Mammary epithelial cell (primary cell): ENCODE measurements at places on chromosomes 16 and 17.

DNA sequence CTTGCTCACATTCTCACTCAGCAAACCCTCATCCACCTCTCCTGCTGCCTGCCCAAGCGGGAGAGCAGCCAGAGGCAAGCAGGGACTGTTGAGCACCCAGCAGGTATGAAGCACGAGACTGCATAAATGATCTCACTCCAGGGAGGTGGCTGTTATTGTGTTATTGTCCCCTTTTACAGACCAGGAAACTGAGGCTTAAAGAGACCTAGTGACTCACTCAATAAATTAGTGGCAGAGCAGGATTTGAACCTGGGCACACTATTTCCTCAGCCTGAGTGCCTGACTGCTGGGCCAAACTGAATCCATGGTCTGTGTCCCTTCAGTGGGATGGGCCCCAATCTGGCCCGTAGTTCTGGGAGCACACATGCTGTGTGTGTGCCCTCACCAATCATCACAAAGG lies 12.3 kb upstream of the MAP2K3 start:
- DNase-seq = no peak

DNA sequence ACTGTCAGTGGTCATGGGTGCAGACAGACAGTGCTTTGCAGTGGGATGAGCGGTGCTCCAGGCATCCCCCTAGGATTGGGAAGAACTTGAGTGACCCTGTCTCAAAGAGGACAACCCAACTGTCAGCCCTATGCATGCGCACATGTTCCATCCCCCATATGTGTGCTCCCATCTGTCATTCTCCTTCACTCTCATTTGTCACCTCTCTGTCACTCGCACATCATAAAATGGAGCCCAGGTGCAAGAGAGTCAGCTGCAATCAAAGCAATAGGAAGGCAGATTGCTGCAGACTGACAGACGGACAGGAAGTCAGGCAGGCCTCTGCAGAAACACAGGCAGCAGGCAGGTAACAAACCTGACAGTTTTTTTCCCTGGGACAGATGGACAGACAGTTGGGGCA lies 101.8 kb upstream of the CCL1 start:
- DNase-seq = no peak

GRCh38 chr17:1260086-1260769 lies 10.0 kb upstream of the BHLHA9 start:
- DNase-seq = no peak

- no peak for DNase-seq
Observed at GRCh38 chr16:67249178-67250044, 632 bp downstream of the SLC9A5 start.

DNA sequence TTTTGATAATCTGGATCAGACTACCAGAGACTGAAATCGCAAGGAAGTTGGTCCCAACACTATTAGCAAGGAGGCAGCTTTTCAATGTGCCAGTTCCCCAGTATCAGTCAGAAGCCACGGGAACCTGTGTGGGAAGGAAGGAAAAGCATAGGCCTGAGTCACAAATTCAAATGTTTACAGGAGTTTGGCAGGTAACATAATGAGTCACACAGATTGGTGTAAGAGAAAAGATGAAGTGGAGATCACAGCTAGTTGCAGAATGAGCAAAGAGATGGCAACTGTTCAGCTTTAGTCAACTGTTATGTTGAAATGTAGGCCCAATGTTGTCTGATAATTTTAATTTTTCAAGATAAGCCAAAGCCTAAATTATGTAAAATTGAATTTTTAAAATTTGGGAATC lies 28.1 kb upstream of the ITGA2B start:
- peak; percentile 95 for DNase-seq

DNA sequence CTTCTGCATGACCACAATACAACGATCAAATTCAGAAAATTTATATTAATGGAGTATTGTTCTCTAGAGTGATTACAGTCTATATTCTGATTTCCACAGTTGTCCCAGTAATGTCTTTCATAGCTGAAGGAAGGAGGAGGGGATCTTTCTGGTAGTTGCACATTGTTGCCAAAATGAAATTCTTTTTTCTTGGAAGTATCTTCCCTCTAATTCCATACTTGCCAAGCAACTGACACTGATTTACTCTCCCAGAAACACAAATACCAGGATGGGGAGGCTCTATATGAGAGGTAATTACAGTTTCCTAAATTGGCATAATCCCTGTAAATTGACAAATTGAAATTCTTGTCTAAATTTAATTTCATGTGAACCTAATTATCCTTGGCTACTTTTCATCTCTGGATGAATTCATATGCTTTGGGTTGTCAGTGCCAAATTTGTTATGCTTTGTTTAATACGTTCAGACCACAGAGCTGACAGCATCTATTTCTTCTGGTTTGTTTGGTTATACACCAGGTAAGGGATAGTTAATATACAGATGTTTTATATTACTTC lies 30.0 kb downstream of the NOL11 start:
- DNase-seq = no peak

GRCh38 chr17:8537734-8538133 lies 92.8 kb downstream of the MYH10 start:
- DNase-seq = no peak

- DNase-seq = peak; percentile 32
Observed at GRCh38 chr17:8365143-8365542, 11.4 kb downstream of the KRABD2 start.

GRCh38 chr16:9966569-9967157 lies 215.6 kb downstream of the GRIN2A start:
- DNase-seq = peak; percentile 26

GRCh38 chr16:69089091-69089910 lies 16.2 kb upstream of the HAS3 start:
- DNase-seq = no peak

DNA sequence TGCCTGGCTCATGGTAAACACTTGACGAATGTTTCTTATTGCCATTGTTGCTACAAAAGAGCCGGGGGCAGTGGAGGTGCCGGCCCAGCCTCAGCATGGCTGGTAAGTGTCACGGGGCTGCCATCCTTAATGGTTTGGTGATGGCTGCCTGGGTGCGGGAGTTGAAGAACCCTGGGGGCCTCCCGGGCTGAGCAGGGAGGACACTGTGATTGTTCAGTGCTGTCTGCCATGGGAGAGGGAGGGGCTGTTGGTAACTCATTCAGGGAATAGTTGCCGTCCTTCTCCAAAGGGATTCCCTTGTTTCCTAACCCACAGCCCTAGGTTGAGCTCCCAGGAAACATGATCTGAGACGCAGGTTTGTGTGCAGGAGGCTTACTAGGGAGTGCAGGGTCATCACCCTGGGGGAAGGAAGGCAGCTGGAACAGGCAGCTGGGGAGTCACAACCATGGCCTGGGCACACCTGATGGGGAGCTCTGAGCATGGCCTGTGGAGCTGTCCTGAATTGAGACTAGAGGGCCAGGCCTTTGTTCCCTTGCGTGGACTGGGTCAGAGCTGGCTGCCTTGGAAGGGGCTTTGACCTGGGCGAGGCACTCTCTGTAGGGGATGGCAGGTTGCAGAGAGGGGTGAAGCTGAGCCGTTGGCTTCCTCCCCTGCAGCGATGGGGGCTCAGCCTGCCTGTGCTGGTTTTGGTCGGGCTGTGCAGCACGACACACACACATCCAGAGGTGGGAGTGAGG lies 85.7 kb downstream of the PLCG2 start:
- DNase-seq = no peak

- no peak for DNase-seq
Observed at GRCh38 chr16:78249056-78249455, 149.6 kb downstream of the WWOX start.

- peak; percentile 61 for DNase-seq
Observed at GRCh38 chr16:82043680-82044584, 8.9 kb downstream of the HSD17B2 start.

- DNase-seq = no peak
Observed at GRCh38 chr17:46071796-46072195, 72.7 kb downstream of the STH start.

DNA sequence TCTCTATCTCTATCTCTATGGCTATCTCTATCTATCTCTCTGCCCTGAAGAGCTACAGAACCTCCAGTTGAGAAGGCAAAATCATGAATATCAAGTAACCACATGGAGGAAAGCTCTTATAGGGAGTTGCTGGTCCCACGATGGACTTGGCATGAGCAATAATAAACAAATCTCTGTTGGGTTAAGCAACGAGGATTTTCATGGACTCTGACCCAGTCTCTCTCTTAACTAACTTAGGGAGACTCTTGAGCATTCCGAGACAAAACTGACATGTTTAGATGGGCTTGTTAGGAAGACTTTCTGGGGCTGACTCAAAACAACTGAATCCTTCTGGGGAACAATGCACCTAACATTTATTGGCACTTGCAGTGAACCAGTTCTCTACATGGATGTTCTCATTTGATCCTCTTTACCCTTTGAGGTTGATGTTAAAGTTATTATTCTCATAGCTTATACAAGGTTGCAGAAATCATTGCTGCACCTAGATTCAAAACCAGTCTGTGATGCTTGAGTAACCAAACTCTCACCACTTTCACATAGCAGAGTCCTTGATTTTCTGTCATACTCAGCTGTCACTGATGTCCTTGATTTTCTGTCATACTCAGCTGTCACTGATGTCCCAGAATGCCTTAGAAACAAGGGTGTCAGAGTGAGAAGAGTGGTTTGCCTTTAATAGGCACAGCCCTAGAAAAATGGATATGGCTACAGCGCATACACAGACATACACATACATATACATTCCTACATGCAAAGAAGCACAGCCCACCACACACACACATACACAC lies 354.6 kb upstream of the MAF start:
- DNase-seq = no peak

DNA sequence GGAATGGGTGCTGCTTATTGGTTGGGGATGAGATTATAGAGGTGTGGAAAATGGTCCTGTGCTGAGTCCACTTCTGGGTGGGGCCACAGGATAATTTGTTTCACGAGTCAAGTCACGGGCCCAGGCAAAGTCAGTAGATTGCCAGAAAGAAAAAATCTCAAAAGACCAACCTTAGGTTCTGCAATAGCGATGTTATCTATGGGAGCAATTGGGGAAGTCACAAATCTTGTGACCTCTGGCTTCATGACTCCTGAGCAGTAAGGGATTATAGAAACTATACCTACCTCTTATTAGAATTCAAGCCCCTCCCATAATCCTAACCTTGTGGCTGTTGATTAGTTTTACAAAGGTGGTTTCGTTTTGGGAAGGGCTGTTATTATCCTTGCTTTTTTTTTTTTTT lies 31.4 kb downstream of the WWP2 start:
- no peak for DNase-seq

- DNase-seq = no peak
Observed at GRCh38 chr16:56517206-56517605, 2.6 kb downstream of the BBS2 start.

DNA sequence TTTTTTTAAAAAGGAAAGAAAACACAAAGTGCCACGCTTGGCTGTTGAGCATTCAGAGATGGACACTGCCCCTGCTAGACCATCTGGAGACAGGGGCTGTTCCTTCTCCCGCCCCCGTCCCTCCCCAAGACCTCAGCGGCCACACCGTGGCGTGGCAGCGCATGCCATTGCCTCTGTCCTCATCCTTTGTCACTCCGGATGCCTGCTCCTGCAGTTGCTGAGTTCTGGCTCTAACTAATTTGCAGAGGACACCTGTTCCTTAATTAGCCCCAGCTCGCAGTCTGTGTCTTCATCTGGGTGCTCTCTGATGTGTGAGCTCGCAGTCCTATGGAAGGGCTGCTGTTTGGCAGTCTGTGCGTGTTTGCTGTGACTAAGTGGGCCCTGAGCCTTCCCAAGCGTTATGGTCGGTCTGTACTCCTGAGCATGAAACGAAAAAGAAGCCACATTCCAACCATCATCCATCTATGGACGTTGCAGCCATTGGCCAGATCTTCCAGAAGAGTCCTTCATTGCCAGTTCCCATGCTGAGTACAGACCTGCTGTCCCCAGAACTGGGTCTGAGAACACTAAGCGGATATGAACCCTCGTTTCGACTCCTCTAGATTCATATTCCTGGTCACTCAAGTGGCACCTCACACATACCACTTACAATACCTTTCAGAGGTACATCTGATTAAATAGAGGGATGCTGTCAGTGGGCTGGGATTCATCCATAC lies 40.9 kb upstream of the NAT9 start:
- no peak for DNase-seq

- no peak for DNase-seq
Observed at GRCh38 chr16:49552313-49552928, 178.8 kb downstream of the C16orf78 start.

- DNase-seq = no peak
Observed at GRCh38 chr16:78005881-78006280, 16.5 kb upstream of the CLEC3A start.

GRCh38 chr17:58531661-58532554 lies 17.5 kb upstream of the MTMR4 start:
- peak; percentile 29 for DNase-seq

DNA sequence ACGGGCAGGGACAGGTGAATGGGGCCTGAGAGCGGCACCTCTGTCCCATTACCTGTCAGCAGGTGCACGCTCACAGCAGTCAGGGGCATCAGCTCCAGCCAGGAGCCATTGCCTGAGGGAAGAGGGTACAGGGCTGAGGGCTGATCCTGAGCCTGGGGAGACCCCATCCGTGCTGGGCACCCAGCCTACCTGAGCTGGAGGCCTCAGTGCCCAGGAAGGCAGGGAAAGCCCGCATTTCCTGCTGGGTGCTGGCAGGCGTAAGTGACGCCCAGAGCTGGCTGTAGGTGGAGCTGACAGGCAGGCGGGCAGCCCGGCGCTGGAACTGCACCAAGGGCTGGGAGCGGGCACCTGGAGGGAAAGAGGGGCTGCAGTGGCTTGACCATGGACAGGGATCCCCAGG lies 7.4 kb downstream of the FAM171A2 start:
- no peak for DNase-seq

DNA sequence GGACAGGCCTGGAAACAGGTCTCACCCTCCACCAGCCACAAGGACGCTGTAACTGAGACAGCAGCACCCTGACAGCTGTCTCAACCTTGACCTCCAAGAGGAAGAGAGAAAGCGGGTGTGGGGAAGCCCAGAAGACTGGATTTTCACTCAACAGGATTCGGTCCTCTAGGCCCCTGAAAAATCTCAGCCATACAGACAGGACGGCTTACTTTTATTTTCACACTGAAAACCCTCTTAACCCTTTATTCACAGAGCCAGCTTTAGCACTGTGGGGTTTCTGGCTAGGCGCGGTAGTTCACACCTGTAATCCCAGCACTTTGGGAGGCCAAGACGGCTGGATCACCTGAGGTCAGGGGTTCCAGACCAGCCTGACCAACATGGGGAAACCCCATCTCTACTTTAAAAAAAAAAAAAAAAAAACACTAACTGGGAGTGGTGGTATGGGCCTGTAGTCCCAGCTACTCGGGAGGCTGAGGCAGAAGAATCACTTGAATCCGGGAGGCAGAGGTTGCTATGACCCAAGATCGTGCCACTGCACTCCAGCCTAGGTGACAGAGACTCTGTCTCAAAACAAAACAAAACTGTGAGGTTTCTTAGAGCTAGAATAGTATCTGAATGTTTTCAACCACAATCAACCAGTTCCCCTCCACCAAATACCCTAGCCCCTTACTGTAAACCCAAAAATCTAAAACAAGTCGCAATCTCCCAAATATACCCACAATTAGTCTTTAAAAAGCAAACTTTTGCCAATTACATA lies 5.3 kb downstream of the ANKRD11 start:
- no peak for DNase-seq

GRCh38 chr16:5002699-5003143 lies 31.0 kb downstream of the NAGPA start:
- no peak for DNase-seq

- DNase-seq = no peak
Observed at GRCh38 chr17:7940034-7940433, 8.0 kb downstream of the CNTROB start.

GRCh38 chr17:9016941-9017552 lies 4.3 kb upstream of the NTN1 start:
- DNase-seq = no peak

GRCh38 chr16:73116576-73116975 lies 68.6 kb upstream of the ZFHX3 start:
- DNase-seq = no peak
